Right atrium auricular region (tissue), 2 donors: ENCODE measurements at places on chromosomes 2 and 18. TPM values are rescaled to one million over a fixed set of nuclear protein-coding genes. Genes with fewer than 3 reads are reported as not detected.

GRCh38 chr2:101185085-101185484 lies 33.9 kb upstream of the TBC1D8 start:
- no peak for DNase-seq

- no peak for DNase-seq
Observed at GRCh38 chr2:233974530-233975071, 57.4 kb downstream of the TRPM8 start.

The TGFA gene
- 1.7 TPM for total RNA-seq

- DNase-seq = no peak
Observed at GRCh38 chr2:21361957-21362486, 238.3 kb downstream of the TDRD15 start.

GRCh38 chr18:77206676-77207374 lies 42.8 kb upstream of the GALR1 start:
- peak; percentile 73 for DNase-seq

The INO80B gene
- total RNA-seq = 10.4 TPM

GRCh38 chr18:6401687-6402086 lies 13.0 kb downstream of the L3MBTL4 start:
- DNase-seq = no peak

The BUB1 gene
- 0.28 TPM for total RNA-seq

- no peak for DNase-seq
Observed at GRCh38 chr18:38923126-38923525, 1357.5 kb upstream of the CELF4 start.

DNA sequence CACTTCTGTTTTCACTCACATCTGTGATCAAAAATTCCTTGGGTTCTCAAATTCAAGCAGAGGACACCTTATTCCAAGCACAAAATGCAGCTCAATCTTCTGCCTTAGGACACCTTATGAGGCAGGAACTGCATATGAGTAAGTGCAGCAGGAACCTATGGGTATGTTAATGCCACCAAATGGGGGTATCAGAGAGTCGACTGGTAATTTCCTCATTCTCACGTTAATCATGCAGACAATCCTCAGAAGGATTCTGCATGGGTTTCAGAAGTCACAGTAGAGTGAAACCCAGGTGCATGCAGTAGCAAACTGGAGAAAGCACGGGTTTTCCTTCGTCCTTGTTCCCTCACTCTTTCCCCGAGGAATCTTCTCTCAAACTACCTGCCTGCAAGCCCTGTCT lies 452.8 kb downstream of the CBLN2 start:
- no peak for DNase-seq

The CACNB4 gene
- 0.90 TPM for total RNA-seq

- DNase-seq = no peak
Observed at GRCh38 chr2:3517948-3518495, 1.3 kb downstream of the ADI1 start.

DNA sequence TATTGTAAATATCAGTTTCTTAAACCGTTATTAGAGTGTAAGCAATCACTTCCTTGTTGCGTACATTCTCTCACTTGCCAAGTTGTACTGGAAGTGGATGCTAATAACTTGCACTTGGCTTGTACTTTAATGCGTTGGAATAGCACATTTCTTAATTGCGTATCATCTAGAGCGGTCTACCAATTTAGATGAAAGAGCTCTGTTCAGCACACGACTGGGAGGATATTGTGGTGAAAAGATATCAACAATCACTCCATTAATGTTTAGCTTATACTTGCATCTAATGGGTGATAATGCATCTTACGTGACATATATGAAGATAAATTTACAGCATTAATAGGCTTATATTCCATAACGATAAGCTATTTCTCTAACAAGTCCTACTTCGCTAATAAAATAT lies 11.7 kb upstream of the TMEFF2 start:
- DNase-seq = no peak

The NOP58 gene
- total RNA-seq = 17.4 TPM

- DNase-seq = no peak
Observed at GRCh38 chr2:98713332-98714015, 17.5 kb downstream of the MGAT4A start.

The ERICH2 gene
- not detected for total RNA-seq

The ASAP2 gene
- total RNA-seq = 20.3 TPM

The CD8B2 gene
- total RNA-seq = not detected

The DCC gene
- not detected for total RNA-seq

- no peak for DNase-seq
Observed at GRCh38 chr2:237598468-237599208, 8.1 kb upstream of the RAB17 start.

GRCh38 chr2:25000036-25000435 lies 28.3 kb upstream of the DNAJC27 start:
- DNase-seq = no peak

The MEIS1 gene
- total RNA-seq = 13.6 TPM

The SCN2A gene
- total RNA-seq = 0.39 TPM

The RNU2-63P gene
- total RNA-seq = not detected

DNA sequence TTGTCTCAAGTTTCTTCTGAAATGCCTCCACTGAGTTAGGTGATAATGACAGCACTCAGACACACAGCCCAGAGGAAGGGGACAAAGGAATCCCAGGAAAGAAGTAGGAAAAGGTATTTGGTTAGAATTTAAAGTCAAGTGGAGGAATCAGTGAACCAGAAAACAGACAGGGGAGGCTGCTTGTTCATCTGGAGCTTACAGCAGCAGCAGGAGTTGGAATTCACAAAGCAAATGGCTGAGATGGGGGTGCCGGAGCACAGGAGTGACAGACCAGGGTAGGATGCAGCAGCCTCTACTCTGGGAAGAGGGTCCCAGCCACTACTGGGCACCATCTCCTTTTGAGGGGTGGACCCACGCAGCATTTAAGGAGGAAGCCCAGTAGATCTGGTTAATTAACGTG lies 104.8 kb downstream of the ST6GAL2 start:
- no peak for DNase-seq

GRCh38 chr2:73588177-73588576 lies 54.0 kb downstream of the NAT8 start:
- no peak for DNase-seq

GRCh38 chr2:14616342-14616741 lies 16.2 kb upstream of the LRATD1 start:
- no peak for DNase-seq

DNA sequence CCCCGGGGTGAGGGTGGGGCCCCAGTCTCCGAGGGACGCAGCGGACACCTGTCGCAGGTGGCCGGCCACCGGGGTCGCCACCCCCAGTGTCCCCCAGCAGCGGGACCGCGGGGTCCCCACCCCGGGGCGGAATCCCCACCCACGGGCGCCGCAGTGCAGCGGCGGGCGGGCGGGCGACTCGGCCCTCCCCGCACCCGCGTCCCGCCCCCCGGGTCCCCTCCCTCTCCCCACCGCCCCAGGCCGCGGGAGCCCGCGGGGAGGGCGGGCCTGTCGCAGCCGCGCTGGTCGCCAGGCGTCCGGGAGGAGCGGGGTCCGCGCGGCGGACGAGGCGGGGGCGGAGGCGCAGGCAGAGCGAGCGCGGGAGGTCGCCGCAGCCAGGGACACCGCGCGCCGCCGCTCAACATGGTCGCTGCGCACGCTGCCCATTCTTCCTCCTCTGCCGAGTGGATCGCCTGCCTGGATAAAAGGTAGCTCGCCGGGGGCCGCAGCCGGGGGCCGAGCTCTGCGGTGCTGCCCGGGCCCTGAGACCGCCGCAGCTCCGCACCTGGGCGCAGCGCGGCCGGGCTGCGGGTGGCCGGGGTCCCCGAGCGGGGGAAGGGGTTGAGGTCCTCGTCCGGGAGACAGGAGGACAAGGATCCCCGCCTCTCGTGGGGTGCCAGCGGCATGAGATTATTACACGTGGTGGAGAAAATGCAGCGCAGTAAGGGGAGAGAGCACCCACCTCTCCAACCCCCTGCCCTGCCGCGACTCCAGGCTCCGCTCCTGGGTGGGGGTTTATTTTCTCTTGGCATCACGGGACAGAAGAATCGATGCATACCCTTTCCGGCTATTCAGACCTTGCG lies at the start of gene RAPGEF4:
RAPGEF4 (plus strand) TSS at position 264 of the 842 bp plus-strand sequence; CDS start at position 403, 139 bp downstream.
- DNase-seq = no peak

DNA sequence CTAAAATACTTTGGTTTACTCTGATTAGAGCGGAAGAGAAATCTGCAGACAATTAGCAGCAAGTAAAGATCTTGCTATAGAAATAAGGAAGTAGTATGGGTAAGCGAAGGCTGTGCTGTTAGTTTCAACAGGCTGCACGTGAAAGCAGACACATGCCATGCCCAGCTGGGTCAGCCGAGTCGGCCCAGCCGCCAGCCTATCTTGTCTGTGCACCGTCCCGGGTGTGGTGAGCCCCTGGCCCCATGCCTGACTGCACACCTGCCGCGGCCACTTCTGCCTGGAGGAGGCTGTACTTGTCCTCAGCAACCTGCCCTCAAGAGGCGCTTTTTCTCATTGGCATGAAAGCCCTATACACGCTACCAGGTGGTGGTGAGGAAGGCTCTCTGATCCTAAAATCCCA lies 185.5 kb downstream of the SEPTIN10 start:
- DNase-seq = no peak

The STPG4 gene
- total RNA-seq = not detected

The CCDC150 gene
- 0.56 TPM for total RNA-seq

DNA sequence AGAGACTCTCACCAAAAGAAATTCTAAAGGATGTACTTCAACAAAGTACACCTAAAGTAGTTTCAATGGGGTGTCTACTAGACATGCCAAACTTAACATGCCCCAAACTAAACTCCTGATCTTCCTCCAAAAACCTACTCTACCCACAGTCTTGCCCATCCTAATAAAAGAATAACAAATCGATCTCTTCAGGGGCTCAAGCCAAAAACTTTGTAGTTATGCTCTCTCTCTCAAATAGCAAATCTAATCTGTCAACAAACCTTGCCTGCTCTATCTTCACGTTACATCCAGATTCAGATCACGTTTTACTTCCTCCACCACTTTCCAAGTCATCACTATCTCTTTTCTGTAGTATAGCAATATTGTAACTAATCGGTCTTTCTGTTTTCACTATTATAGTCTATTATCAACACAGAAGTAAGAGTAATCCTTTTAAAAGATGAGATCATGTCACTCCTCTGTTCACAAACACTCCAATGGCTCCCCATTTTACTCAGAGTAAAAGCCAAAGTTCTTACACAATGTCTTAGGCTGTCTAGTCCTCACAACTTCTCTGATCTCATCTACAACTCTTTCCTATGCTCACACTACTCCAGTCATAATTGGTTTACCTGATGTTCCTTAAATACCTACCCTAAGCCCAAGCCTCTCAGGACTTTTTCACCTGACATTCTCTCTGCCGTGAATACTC lies 79.9 kb downstream of the THADA start:
- DNase-seq = no peak

DNA sequence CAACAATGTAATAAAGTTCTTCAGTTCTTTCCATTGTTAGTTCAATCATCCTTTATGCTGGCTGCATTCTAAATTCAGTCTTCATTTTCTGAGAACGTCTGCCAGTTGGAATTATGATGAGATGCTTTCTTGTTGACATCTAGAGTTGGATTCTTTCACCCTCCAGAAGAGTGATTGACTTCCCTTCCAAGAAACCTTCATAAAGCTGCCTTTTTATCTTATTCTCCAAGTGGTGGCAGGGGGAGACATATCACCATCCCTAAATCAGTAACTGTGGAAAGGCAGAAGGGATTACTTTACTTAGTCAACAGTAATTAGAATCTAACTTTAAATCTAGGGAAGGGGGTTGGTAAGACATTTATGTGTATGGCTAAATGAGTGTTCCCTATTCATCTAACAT lies 86.8 kb upstream of the GULP1 start:
- DNase-seq = no peak

The SEMA4F gene
- 3.0 TPM for total RNA-seq

The FBXO11 gene
- 28.6 TPM for total RNA-seq

DNA sequence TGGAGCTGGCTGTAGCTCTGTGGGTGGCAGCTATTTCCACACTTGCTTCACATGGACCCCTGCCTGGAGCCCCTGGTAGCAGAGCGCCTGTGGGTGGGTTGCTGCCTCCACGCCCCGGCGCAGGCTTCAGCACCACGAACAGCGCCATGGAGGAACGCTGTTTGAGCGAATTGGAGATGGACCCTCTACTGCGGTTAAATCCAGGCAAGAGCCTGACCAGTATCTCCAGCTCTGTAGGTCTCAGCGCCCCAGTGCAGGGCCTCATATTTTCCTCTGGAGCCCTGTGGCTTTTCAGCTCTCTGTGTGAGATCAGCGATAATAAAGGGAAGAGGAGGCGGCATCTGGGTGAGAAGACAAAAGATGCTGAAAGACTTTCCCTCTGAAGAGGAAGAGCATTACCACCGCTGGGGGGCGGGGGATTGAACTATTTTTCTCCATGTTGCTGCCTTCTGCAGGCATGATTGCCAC lies 12.0 kb downstream of the ONECUT2 start:
- DNase-seq = no peak

GRCh38 chr2:15918761-15919356 lies 21.5 kb upstream of the MYCN start:
- no peak for DNase-seq

The EML6 gene
- total RNA-seq = 1.2 TPM

The SPDYA gene
- total RNA-seq = 0.30 TPM

The TMEM37 gene
- 5.4 TPM for total RNA-seq
